ENCODE measurements at places on chromosomes 4 and X. TPM values are rescaled to one million over a fixed set of nuclear protein-coding genes. Genes with fewer than 3 reads are reported as not detected.

The TAF7L gene
- not detected for polyA plus RNA-seq

The PAK3 gene
- 0.19 TPM for polyA plus RNA-seq

The SSX7 gene
- not detected for polyA plus RNA-seq

The MAGEA4 gene
- not detected for polyA plus RNA-seq

The CT45A3 gene
- not detected for polyA plus RNA-seq

The NHS gene
- not detected for polyA plus RNA-seq

The SLC6A14 gene
- polyA plus RNA-seq, result not detected

The CSAG3 gene
- polyA plus RNA-seq, result not detected

The FBXL5 gene
- polyA plus RNA-seq, result 53.0 TPM

The NEK1 gene
- 8.2 TPM for polyA plus RNA-seq

The PARM1 gene
- polyA plus RNA-seq, result 37.0 TPM

The ASB9 gene
- not detected for polyA plus RNA-seq

The XG gene
- polyA plus RNA-seq, result not detected

The TCEAL6 gene
- not detected for polyA plus RNA-seq

The TMEM35A gene
- not detected for polyA plus RNA-seq

The MAB21L2 gene
- polyA plus RNA-seq, result not detected

The BMX gene
- not detected for polyA plus RNA-seq

The RAI2 gene
- polyA plus RNA-seq, result not detected

The BGN gene
- polyA plus RNA-seq, result not detected

The NLRP2B gene
- not detected for polyA plus RNA-seq

The SLIT2 gene
- not detected for polyA plus RNA-seq

The SPANXN2 gene
- polyA plus RNA-seq, result not detected

The SLC26A1 gene
- 0.70 TPM for polyA plus RNA-seq

The CRMP1 gene
- polyA plus RNA-seq, result not detected

The AKAP4 gene
- polyA plus RNA-seq, result not detected

The LRP2BP gene
- 0.89 TPM for polyA plus RNA-seq

The CPEB2 gene
- 1.5 TPM for polyA plus RNA-seq

The CCKAR gene
- not detected for polyA plus RNA-seq

Measured in IgD-negative memory B cell (primary cell).